ENCODE measurements at places on chromosomes 13 and 19.

GRCh38 chr13:42066542-42066941, 18.1 kb downstream of the DGKH start:
- no peak for DNase-seq

GRCh38 chr19:1354970-1355567, 28.6 kb upstream of the NDUFS7 start:
- DNase-seq: no peak

DNA sequence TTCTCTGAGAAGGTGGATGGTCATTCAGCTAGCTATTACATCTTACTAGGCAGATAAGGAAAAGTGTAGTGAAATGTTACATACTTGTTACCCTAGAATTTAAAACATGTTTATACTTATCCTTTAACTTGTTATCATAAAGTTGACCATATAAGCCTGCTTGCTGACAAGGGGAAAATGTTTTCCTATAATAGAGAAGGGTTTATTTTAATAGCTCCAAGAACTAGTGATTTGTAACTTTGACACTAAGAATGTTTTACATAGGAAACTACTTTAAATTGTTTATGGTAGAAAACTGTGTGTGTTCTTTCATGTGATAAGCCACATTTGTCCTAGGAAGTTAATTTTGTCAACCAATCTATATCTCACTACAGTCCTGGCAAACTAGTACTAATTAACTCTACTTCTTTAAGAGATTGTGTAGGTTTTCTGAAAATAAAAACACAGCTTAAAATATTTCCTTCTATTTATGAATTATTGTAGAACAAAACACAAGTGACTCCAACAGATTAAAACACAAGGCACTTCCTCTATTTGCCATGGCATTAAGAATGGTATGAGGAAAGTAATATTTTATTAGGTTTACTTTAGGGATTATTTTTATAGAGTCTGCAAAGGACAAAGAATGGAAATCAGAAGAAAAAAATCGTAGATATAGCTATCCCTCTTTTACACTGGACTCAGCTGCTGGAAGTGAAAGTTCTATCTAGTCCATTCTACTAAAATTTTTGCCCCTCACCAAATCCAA, 233.3 kb upstream of the NBEA start:
- DNase-seq: no peak

GRCh38 chr19:335072-335471, 9.5 kb downstream of the MIER2 start:
- no peak for DNase-seq

- DNase-seq: no peak
These were observed 223.2 kb upstream of the PCDH17 start for GRCh38 chr13:57408312-57408711.

Data from effector CD8-positive, alpha-beta T cell (primary cell).